BJ (cell line): ENCODE measurements at places on chromosomes 5 and 9. TPM values are rescaled to one million over a fixed set of nuclear protein-coding genes. Genes with fewer than 3 reads are reported as not detected.
A peak's percentile ranks its signal among the peaks of the same experiment; 100 is the strongest.

SLC46A2 gene
- polyA plus RNA-seq, result not detected in 2 replicates

- no peak for DNase-seq
Observed at GRCh38 chr5:60184606-60185005, 291.1 kb upstream of the PDE4D start.

- no peak for DNase-seq
Observed at GRCh38 chr9:84697042-84697441, 27.5 kb downstream of the NTRK2 start.

GRCh38 chr5:132839426-132840301, 9.2 kb upstream of the SHROOM1 start:
- no peak for DNase-seq

- DNase-seq, result no peak
Observed at GRCh38 chr5:39257554-39257953, 38.2 kb upstream of the FYB1 start.

GRCh38 chr5:15475367-15475766, 24.6 kb upstream of the FBXL7 start:
- DNase-seq, result no peak

GRCh38 chr5:37121465-37121864, 127.7 kb downstream of the CPLANE1 start:
- no peak for DNase-seq

- DNase-seq, result no peak
Observed at GRCh38 chr5:131509801-131510200, 125.2 kb downstream of the RAPGEF6 start.

DNA sequence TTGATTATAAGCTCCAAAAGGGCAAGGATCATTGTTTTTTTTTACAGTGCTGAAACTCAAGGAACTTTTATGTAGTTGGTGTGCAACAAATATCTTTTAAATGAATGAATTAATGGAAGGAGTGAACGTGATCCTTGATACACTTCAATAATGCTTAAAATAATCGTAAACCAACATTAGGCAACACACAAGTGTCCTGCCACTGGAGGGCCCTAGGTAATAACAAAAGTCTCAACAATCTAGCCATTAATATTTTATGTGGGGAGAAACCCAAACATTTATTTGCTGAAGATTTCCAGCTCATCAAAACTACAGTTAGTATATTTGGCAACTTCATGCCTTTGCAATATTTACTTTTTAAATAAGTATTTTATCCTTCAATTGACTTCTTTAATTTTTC, 309.0 kb upstream of the FBXL7 start:
- no peak for DNase-seq

MARCHF3 gene
- polyA plus RNA-seq, result 8.6 TPM in 2 replicates

DNA sequence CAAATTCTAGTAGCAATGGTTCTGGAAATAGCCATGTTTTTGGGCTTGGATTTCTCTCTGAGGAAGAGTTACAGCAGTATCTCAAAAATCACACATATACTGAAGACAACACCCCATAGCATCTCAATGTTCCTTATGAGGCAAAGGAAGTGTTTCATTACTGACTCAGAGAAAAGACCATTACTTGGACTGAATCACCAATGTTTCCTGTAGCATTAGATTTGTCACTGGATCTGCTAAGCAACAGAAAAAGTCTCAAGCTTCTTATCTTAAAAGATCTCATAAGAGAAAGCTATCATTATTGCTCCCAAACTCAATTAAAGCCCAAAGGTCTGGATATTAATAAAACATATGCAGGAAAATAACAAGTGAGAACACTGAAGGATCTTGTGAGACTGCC, 272.4 kb downstream of the ADAMTS6 start:
- peak; percentile 90 for DNase-seq

- DNase-seq, result no peak
Observed at GRCh38 chr9:131432050-131432449, 38.2 kb downstream of the PRRC2B start.

RALGPS1 gene
- polyA plus RNA-seq, result 1.6 and 1.7 TPM in 2 replicates

ANXA2R gene
- polyA plus RNA-seq, result 0.53 and 0.74 TPM in 2 replicates

- no peak for DNase-seq
Observed at GRCh38 chr9:134329576-134329855, 3.3 kb downstream of the RXRA start.

- DNase-seq, result no peak
Observed at GRCh38 chr5:157204765-157205164, 24.1 kb downstream of the ITK start.

PCSK1 gene
- polyA plus RNA-seq, result 0.11 TPM in 2 replicates

- no peak for DNase-seq
Observed at GRCh38 chr9:136683755-136684154, 3.5 kb downstream of the AGPAT2 start.

HEMGN gene
- not detected in 2 replicates for polyA plus RNA-seq

DNA sequence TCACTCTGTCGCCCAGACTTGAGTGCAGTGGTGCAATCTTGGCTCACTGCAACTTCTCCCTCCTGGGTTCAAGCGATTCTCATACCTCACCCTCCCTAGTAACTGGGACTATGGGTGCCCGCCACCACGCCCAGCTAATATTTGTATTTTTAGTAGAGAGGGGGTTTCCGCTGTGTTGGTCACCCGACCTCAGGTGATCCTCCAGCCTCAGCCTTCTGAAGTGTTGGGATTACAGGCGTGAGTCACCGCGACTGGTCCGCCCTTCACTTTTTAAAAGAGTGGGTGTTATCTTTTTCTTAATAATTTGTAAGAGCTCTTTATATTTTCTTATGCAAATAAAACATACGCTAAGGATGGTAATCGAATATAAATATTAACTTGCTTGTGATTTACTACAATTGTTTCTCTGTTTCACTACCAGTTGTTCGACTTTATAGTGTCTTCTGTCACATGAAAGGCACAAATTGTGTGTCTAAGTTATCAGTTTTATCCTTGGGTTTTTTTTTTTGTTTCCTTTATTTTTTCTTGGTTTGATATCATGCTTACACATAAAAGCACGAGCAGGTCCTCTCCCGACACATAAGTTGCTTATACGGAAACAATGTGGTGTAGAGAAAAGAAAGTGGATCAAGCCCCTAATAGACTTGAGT, 1.9 kb upstream of the GPBP1 start:
- no peak for DNase-seq

DNA sequence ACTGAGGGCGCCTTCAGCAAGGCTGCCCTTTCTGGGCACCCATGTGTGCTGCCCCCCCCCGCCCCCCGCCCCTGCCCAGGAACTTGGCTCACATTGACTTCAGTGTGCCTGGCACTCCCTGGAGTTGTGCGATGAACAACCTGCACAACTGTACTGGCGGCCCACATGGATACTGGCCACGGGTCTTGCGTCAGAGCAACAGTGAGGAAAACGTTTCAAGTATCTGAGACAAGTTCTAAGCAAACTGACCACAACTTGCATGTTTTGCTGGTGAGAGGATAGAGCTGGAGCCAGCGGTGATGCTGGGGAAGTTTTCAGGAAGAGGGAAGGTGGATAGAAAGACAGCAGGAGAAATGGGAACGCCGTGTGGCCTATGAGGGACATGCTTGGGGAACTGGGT, 45.4 kb downstream of the HABP4 start:
- peak; percentile 27 for DNase-seq

DNA sequence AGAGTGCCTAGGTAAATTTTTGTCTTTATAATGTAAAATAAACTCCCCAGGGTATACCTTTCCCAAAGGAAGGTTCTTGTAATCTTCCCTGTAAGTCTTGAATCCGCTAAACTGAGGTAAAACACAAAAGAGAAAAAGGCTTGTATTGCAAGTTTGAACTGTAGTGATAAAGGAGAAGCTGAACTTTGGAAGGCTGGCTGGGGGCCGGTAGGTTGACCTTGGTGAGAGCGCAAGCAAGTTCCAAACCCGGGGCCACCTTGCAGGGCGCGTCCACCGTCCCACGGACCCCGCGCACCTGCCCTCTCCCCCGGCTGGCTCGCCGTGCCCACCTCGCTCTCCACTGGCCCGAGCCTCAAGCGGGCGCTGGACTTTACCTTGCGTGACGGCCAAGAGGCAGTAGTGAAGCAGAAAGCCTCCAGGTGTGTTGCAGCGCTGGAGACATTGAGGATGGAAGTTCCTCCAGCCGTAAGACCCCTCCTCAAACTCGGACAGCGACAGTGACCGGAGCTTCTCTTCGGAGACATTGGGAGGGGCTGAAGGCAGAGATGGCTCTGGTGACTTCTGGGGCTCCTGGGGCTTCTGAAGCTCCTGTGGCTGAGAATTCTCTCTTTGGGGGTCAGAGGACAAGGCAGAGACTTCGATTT, 428 bp downstream of the SLCO4C1 start:
- no peak for DNase-seq

DNA sequence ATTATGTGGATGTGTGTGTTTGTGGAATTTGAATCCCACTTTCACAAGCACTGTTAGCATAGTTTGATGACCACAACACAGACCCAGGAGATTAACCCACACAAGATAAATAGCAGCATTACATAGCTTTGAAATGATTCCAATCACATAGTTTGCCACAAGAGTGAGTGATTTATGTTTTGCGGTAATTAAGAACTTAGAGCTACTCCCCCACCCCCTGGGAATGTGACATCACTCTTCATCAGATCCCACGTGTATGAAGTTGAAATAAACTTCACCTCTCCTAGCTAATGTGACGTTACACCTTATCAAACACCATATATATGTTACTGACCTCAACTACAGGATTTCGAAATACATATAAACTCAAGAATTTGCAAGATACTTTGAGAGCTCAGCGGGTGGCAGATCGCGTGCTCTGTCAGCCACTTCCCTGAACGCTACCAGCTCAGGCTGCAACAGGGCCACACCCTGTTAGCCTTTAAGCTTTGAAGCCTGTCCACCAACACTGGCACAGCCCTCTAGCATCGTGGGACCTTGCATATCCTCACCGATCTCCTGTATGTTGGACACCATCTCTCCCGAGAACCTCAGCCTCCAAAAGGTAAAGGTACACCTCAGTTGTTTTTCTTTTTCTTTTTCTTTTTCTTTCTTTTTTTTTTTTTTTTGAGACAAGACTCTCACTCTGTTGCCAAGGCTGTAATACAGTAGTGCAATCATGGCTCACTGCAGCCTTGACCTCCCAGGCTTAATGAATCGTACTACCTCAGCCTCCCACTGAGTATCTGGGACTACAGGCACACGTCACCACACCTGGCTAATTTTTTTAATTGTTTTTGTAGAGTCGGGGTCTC, 1.7 kb upstream of the AGTPBP1 start:
- no peak for DNase-seq

NIPAL4 gene
- 2.2 and 4.4 TPM in 2 replicates for polyA plus RNA-seq

GRCh38 chr9:133629221-133630110, 6.7 kb upstream of the DBH start:
- no peak for DNase-seq

SPATA6L gene
- polyA plus RNA-seq, result 0.39 and 0.43 TPM in 2 replicates

CARTPT gene
- polyA plus RNA-seq, result not detected in 2 replicates

FGF1 gene
- polyA plus RNA-seq, result 14.8 and 19.2 TPM in 2 replicates

GPRIN1 gene
- polyA plus RNA-seq, result 1.9 and 2.4 TPM in 2 replicates

CARD9 gene
- 12.9 and 21.3 TPM in 2 replicates for polyA plus RNA-seq

DOLK gene
- polyA plus RNA-seq, result 37.2 and 47.0 TPM in 2 replicates

DNA sequence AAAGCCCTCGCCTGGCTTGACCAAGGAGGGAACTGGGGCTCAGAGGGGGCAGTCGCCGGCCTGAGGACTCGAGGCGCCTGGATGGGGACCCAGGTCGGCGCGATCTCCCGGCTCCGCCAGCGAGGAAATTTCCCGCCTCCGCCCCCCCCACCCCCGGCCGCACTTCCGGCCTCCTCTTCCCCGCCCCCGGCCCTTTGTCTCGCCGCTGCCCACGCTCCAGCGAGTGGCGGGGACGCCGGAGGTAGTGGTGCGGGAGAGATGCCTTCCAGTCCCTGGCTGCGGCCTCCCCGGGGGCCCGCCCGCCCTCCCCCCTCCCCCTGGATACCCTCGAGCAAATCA, 448 bp upstream of the GPRIN1 start:
- no peak for DNase-seq

GRCh38 chr5:80190960-80191359, 64.9 kb downstream of the SERINC5 start:
- DNase-seq, result no peak

- DNase-seq, result no peak
Observed at GRCh38 chr5:112669328-112669963, 68.2 kb upstream of the APC start.

SLC44A1 gene
- polyA plus RNA-seq, result 6.6 and 15.3 TPM in 2 replicates

DNA sequence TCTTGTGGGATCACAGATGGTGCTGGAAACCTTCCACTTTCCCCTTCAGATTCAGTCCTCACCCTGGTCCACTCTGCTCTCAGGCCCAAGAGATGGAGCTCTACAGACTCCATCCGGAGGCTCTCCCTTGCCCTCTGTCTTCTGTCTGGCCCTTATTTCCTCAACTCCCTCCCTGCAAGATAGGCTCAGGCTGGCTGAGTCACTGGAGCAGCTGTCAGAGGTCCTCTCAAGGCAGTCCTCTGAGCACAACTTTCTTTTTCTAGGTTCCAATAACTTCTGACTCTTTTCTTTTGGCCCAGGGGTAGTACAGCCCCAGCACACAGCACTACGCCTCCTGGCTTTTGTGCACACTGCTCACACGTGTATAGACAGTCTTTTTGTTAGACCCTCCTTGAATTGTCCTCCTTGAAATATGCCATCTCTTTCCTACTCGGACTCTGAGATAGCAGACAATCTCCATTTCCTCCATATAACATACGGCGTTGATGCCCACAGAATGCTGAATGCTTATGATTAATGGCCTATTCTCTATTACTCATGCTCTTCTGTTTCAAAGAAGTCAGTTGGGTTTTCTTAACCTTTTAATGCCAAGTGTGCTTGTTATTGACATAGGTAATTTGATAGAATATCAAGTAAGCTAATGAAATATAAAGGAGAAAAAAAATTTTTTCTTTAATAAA, 193.1 kb downstream of the SLC12A2 start:
- no peak for DNase-seq

DNA sequence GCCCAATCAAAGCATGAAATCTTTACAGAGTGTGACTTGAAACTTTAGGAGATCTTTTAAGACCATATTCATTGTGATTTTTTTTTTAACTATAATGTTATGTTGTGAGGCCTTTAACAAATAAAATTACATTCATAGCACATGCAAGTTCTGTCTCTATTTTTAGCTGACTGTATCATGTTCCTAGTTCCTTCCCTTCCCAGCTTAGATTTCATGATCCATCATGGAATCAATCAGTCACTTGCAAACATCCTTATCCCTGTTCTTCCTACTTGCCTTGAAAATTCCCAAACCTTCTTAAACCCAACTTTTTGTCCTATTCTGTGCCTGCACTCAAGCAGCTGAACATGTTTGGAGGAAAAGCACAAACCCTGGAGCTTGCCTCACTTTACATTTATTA, 141.8 kb downstream of the DMXL1 start:
- no peak for DNase-seq

GRCh38 chr9:127934248-127934647, 3.4 kb downstream of the DPM2 start:
- no peak for DNase-seq

DNA sequence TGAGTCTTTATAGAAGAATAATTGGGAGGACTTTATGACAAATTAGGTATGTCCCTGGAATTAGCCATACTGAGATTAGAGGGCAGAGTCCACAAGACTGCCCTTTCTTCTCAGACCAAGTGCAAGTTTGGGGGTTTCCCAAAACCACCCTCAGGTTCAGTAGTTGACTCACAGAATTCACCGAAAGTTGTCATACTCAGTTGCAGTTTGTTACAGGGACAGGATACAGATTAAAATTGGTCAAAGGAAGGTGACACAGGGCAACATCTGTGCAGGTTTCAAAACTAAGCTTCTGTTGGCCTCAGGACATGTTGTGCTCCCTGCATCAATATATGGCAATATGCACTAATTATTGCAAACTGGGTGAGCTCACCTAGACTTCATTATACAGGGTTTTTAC, 3.8 kb downstream of the RANBP17 start:
- no peak for DNase-seq

GRCh38 chr5:139796061-139796806, 626 bp downstream of the PSD2 start:
- no peak for DNase-seq

- peak; percentile 43 for DNase-seq
Observed at GRCh38 chr5:95591490-95591901, 28.4 kb upstream of the GPR150 start.

TMEM215 gene
- polyA plus RNA-seq, result not detected in 2 replicates
